Camera-type eye (tissue), 1 donor: ENCODE measurements at places on chromosomes 11 and 22. TPM values are rescaled to one million over a fixed set of nuclear protein-coding genes. Genes with fewer than 3 reads are reported as not detected.

MS4A8 gene
- total RNA-seq = not detected

LAYN gene
- total RNA-seq = 11.7 TPM

DNAJB7 gene
- total RNA-seq = not detected

MYBPC3 gene
- total RNA-seq = 0.11 TPM

PNPLA2 gene
- 28.0 TPM for total RNA-seq

OR8G5 gene
- total RNA-seq = not detected

TRPM5 gene
- total RNA-seq = 0.11 TPM

OR5A1 gene
- not detected for total RNA-seq

CARD18 gene
- total RNA-seq = 0.88 TPM

KRTAP5-7 gene
- total RNA-seq = not detected

ANKK1 gene
- 0.33 TPM for total RNA-seq

SDHAF2 gene
- total RNA-seq = 29.4 TPM

EHBP1L1 gene
- 51.2 TPM for total RNA-seq

DDTL gene
- not detected for total RNA-seq

CAPN5 gene
- 13.4 TPM for total RNA-seq

TRIM51 gene
- not detected for total RNA-seq

APOL4 gene
- total RNA-seq = 12.1 TPM

PDGFB gene
- 10.4 TPM for total RNA-seq

PLCB3 gene
- 18.0 TPM for total RNA-seq

TYR gene
- total RNA-seq = 65.3 TPM

ANO1 gene
- total RNA-seq = 10.4 TPM

OR51E2 gene
- 2.1 TPM for total RNA-seq

RFPL3 gene
- total RNA-seq = not detected

RIMBP3B gene
- total RNA-seq = 0.60 TPM

ARVCF gene
- total RNA-seq = 169 TPM

C11orf87 gene
- total RNA-seq = 6.3 TPM

HBB gene
- total RNA-seq = 165 TPM

B4GALNT4 gene
- total RNA-seq = 71.6 TPM

CBLIF gene
- total RNA-seq = not detected

MAP4K2 gene
- 15.7 TPM for total RNA-seq

SERPING1 gene
- total RNA-seq = 31.2 TPM

SCN3B gene
- 38.5 TPM for total RNA-seq

MRPL16 gene
- total RNA-seq = 35.3 TPM

RTCB gene
- 86.5 TPM for total RNA-seq

LMNTD2 gene
- 0.33 TPM for total RNA-seq

ARHGAP42 gene
- total RNA-seq = 45.9 TPM

MMP10 gene
- total RNA-seq = 1.3 TPM

ELFN2 gene
- total RNA-seq = 7.0 TPM

CLDN5 gene
- total RNA-seq = 74.5 TPM

USP2 gene
- 24.4 TPM for total RNA-seq

TMPRSS4 gene
- 7.7 TPM for total RNA-seq

MYOD1 gene
- 2.4 TPM for total RNA-seq

FANCF gene
- 21.4 TPM for total RNA-seq

OR51D1 gene
- not detected for total RNA-seq

MB gene
- total RNA-seq = 39.8 TPM

OR52A5 gene
- not detected for total RNA-seq

AP1B1 gene
- total RNA-seq = 50.9 TPM

CHEK1 gene
- total RNA-seq = 13.7 TPM

OR8B2 gene
- not detected for total RNA-seq

TMEM121B gene
- 7.1 TPM for total RNA-seq

EFCAB6 gene
- 15.9 TPM for total RNA-seq

TESMIN gene
- 2.1 TPM for total RNA-seq

ELMOD1 gene
- total RNA-seq = 30.2 TPM

GSTT2 gene
- not detected for total RNA-seq

DGAT2 gene
- 5.2 TPM for total RNA-seq

NLRP6 gene
- 0.22 TPM for total RNA-seq

LRP5 gene
- 74.4 TPM for total RNA-seq

F2 gene
- total RNA-seq = not detected

PHETA2 gene
- 18.1 TPM for total RNA-seq

RAB36 gene
- 8.3 TPM for total RNA-seq
